ENCODE measurements at places on chromosomes 4 and X. TPM values are rescaled to one million over a fixed set of nuclear protein-coding genes. Genes with fewer than 3 reads are reported as not detected.

DNA sequence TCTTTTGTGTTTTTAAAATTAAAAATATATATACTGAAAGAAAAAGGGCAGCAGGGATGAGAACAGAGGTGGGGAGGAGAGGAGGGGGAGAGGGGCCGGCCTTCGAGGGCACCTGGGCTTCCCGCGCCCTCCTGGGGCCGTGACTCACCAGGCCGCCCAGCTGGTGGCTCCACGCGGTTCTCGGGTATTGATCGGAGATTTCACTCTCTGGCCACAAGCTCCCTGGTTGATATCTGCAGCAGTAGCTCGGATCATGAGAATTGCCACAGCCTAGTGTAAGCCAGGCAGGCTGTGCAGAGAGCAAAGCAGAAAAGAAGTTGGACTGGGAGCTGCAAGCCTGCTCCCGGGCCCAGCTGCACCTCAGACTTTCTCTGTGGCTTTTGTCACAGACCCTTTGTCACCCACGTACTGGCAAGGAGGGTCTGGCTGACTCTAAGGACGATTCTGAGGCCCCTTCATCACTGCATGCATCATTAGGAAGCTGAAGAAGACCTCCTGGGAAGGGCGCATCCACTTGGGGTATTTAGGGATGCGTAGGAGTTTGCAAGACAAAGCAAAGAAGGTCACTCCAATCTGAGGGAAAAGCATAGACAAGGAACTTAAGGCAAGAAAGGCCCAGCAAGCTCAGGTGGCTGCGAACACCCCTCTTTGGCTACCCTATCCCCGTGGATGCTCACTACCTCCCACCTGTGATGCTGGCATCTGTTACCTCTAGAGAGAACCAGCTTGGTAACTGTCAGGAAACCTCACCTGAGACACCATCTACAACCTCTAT is 71.7 kb downstream of the CPZ start:
- H3K4me1 ChIP-seq: no peaks in the 10 kb centered on the region
- H3K36me3 ChIP-seq: no peaks in the 10 kb centered on the region
- no peak overlapping the region for H3K4me3 ChIP-seq
- H3K27me3 ChIP-seq: no peaks in the 10 kb centered on the region

The MGARP gene
- 0.98 TPM for total RNA-seq

The TEC gene
- 12.6 TPM for total RNA-seq

GRCh38 chr4:6710282-6710681 is 617 bp upstream of the MRFAP1L1 start:
- H3K4me3 ChIP-seq: peak overlapping the region; percentile 71
- H3K4me1 ChIP-seq: peaks cover 37% of the 10 kb centered on the region
- no peaks in the 10 kb centered on the region for H3K27me3 ChIP-seq
- no peak for DNase-seq
- peak overlapping the region; percentile 79 for H3K27ac ChIP-seq
- H3K36me3 ChIP-seq: no peaks in the 10 kb centered on the region

The ARHGAP6 gene
- 40.9 TPM for total RNA-seq

The MSANTD1 gene
- total RNA-seq: 2.1 TPM

The ADGRL3 gene
- 2.8 TPM for total RNA-seq

The NXF2B gene
- not detected for total RNA-seq

DNA sequence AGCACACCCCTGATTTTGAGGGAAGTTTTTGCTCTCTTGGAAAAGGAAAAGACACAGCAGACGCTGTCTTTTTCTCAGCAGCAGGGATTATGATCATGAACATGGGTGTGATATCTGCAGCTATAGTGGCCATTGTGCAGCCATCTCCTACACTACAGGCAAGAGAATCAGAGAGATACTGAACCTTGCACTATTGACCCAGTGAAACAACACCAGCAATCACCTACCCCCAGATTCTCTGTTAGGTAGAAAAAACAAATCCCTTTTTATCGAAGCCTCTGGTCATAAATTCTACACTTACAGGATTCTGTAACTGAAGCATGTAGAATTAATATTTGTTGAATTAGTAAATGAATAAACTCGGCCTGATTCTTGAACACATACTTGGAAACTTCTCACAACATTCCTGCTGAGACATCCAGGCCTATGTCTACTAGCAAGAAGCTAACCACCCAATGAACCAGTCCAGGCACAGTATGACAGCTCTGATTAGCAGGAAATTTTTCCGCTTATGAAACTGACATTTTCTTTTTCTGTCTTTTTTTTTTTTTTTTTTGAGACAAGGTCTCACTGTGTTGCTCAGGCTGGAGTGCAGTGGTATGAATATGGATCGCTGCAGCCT is 5.0 kb upstream of the AFAP1 start:
- no peaks in the 10 kb centered on the region for H3K36me3 ChIP-seq
- no peak overlapping the region for H3K4me3 ChIP-seq
- H3K4me1 ChIP-seq: peaks cover 4% of the 10 kb centered on the region
- H3K27ac ChIP-seq: no peak overlapping the region
- H3K27me3 ChIP-seq: no peaks in the 10 kb centered on the region

DNA sequence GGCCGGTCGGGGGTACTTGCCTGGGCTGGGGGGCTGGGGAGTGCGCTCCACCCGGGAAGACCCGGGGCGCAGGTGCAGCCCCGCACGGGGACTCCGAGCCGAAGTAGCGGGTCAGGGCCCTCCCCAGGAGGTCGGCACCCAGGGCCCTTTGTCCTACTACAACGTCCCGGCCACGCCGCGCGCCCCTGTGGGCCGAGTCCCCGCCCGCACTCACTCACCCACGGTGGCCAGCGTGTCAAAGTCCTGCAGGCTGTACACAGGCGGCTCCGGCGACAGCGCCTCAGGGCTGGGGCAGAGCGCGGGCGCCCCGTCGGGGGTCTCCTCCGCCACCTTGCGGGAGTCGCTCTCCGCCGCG is 602 bp downstream of the PRKX start:
- DNase-seq: no peak
- H3K36me3 ChIP-seq: no peaks in the 10 kb centered on the region
- H3K27ac ChIP-seq: peak overlapping the region; percentile 77
- H3K27me3 ChIP-seq: no peaks in the 10 kb centered on the region

DNA sequence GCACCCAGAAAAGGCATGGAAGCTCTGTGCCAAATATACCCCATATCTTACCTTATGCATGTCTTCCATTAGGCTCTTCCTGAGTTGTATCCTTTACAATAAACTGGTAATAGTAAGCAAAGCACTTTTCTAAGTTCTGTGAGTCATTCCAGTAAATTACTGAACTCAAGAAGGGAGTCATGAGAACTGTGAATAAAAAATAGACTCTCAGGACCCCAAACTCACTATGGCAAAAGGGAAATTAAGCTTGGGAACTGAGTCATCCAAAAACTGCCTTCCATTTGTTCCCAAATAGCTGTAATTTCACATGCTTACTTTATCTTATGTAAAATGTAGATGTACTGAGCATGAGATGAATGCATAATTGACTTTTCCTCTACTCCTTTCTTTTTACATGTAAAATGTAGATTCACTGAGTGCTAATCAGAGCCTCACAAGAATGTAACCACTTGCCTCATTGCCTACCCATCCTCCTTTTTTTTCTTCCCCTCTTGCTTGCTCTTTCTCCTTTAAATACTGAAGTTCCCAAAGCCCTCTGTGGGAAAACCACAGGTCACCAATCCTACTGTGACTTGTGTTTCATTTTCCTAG is 8.1 kb downstream of the TCEAL3 start:
- DNase-seq: no peak
- no peak overlapping the region for H3K4me3 ChIP-seq
- no peaks in the 10 kb centered on the region for H3K27me3 ChIP-seq
- H3K4me1 ChIP-seq: no peaks in the 10 kb centered on the region
- H3K27ac ChIP-seq: no peak overlapping the region

GRCh38 chr4:153618833-153619232 is 65.2 kb upstream of the TLR2 start:
- no peaks in the 10 kb centered on the region for H3K27me3 ChIP-seq
- H3K27ac ChIP-seq: no peak overlapping the region
- H3K4me1 ChIP-seq: no peaks in the 10 kb centered on the region

The CSAG3 gene
- not detected for total RNA-seq

DNA sequence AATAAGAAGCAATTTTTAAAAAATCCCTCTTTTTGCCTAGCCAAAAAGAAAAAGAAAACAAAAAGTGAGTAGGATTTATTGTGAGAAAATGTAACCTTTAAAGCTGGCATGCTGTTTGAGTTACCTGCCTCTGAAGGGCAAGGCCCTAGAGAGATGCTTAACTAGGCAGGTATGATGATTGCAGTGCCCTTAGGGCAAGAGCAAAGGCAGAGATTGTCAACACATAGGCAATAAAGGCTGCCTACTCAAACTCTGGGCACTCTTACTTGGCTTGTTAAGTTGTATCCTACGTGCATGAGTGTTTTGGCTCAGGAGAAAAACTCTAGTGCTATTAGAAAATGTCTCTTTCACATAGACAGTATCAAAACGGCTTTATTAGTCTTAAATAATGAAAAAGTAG is 306.0 kb downstream of the RPA4 start:
- H3K27ac ChIP-seq: no peak overlapping the region
- no peaks in the 10 kb centered on the region for H3K27me3 ChIP-seq
- no peaks in the 10 kb centered on the region for H3K4me1 ChIP-seq

The PTCHD1 gene
- 0.64 TPM for total RNA-seq

- H3K27me3 ChIP-seq: no peaks in the 10 kb centered on the region
- no peaks in the 10 kb centered on the region for H3K36me3 ChIP-seq
- no peak overlapping the region for H3K4me3 ChIP-seq
- peaks cover 9% of the 10 kb centered on the region for H3K4me1 ChIP-seq
These were observed 30.0 kb upstream of the MYOZ2 start for GRCh38 chr4:119105605-119106004.

The OCIAD2 gene
- total RNA-seq: 27.7 TPM

DNA sequence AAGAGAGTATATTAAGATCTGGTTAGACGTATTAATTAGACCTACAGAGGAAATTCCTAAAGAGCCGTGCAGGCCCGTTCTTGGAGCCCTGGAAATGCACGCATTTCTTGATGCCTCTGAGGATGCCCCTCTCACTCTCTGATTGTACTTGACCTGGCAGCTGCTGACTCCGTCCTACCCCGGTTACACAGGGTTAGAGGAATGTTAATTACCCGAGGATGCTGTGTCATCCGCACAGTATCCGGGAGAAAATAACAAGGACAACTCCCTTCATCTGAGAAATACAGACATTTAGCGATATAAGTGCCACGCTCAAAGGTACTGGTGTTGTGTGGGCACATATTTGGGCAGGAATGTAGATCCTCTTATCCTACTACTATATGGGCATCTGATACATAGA is 404.6 kb upstream of the FAT1 start:
- no peaks in the 10 kb centered on the region for H3K36me3 ChIP-seq
- H3K27ac ChIP-seq: no peak overlapping the region
- no peaks in the 10 kb centered on the region for H3K4me1 ChIP-seq
- H3K27me3 ChIP-seq: no peaks in the 10 kb centered on the region
- H3K4me3 ChIP-seq: no peak overlapping the region
- DNase-seq: no peak

- H3K4me3 ChIP-seq: no peak overlapping the region
- DNase-seq: no peak
- H3K27me3 ChIP-seq: no peaks in the 10 kb centered on the region
- H3K27ac ChIP-seq: no peak overlapping the region
These were observed 203.5 kb downstream of the PRDM5 start for GRCh38 chr4:120718979-120719566.

The MAD2L1 gene
- total RNA-seq: 4.3 TPM

The RAPGEF2 gene
- total RNA-seq: 64.1 TPM

The HSFX3 gene
- total RNA-seq: not detected

DNA sequence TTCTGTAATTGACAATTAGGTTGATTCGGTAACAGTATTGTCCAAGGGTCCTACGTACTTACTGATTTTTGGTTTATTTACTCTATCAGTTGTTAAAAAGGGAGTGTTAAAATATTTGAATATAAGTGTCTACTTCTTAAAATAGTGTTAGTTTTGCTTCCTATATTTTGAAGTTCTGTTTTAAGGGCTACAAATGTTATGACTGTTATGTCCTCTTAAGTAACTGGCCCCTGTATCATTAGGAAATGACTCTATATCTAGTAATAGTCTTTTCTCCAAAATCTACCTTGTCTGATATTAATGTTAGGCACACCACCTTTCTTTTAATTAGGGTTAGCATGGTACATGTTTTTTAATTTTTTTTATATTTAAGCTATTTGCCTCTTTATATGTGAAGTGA is 30.1 kb downstream of the ANKRD50 start:
- H3K27me3 ChIP-seq: no peaks in the 10 kb centered on the region
- no peak for DNase-seq
- H3K4me3 ChIP-seq: no peak overlapping the region
- no peak overlapping the region for H3K27ac ChIP-seq
- peaks cover 17% of the 10 kb centered on the region for H3K36me3 ChIP-seq

- no peaks in the 10 kb centered on the region for H3K27me3 ChIP-seq
- no peak overlapping the region for H3K27ac ChIP-seq
- H3K4me1 ChIP-seq: no peaks in the 10 kb centered on the region
- H3K4me3 ChIP-seq: no peak overlapping the region
These were observed 138.3 kb downstream of the AREG start for GRCh38 chr4:74583089-74583700.

Data from upper lobe of left lung (tissue), 6 donors.